ENCODE measurements at places on chromosomes 13 and 19.

GRCh38 chr19:7658219-7658686 lies 10.6 kb upstream of the RETN start:
- no peak for DNase-seq

- DNase-seq = no peak
Observed at GRCh38 chr19:47330466-47330869, 1.5 kb upstream of the C5AR2 start.

DNA sequence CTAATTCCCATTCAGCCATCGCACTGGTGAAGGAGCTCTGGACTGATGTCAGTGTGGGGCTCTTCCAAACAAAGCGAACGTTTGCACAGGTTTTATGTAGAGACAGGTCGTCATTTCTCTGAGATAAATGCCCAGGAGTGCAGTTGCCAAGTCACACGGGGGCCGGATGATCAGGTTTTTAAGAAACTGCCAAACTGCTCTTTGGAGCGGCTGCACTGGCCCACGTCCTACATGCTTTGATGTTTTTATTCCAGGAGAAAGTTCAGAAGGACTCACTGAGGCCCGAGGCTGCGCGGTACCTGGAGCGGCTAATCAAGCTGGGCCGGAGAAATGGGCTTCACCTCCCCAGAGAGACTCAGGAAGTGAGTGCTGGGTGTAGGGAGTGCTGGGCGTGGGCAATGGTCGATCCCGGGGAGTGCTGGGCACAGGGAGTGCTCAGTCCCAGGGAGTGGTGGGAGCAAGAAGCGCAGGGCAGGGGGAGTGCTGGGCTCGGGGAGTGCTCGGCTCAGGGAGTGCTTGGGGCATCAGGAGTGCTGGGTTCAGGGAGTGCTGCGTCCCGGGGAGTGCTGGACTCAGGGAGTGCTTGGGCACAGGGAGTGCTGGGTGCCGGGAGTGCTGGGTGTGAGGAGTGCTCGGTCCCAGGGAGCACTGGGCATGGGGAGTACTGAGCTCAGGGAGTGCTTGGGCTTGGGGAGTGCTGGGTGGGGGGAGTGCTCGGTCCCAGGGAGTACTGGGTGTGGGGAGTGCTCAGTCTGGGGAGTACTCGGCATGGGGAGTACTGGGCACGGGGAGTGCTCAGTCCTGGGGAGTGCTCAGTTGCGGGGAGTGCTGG lies 10.7 kb downstream of the THOP1 start:
- DNase-seq = no peak

- no peak for DNase-seq
Observed at GRCh38 chr19:40422748-40423566, 2.8 kb downstream of the SERTAD1 start.

- DNase-seq = no peak
Observed at GRCh38 chr19:58261968-58262921, 16.5 kb upstream of the ZNF8 start.

DNA sequence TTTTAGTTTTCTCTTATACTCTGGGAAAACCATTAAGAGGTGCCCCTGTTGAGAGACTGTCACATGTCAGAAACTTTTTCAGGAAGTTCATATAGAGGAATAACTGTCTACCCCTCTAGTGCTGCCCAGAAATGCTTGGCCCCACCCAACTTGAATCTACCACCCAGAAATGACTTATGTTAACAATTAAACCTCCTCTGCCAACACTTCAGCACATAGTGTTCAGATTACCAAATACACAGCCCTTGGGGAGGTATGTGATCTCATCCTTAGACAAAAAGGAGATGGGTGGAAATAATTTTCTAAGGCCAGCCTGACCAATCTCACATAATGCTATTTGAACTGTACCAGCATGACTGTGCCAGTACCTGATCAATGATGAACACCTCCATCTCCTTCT lies 35.6 kb downstream of the CCDC169 start:
- DNase-seq = no peak

- no peak for DNase-seq
Observed at GRCh38 chr13:51063909-51064308, 47.2 kb downstream of the C13orf42 start.

GRCh38 chr13:40141859-40142555 lies 486.5 kb downstream of the COG6 start:
- no peak for DNase-seq

DNA sequence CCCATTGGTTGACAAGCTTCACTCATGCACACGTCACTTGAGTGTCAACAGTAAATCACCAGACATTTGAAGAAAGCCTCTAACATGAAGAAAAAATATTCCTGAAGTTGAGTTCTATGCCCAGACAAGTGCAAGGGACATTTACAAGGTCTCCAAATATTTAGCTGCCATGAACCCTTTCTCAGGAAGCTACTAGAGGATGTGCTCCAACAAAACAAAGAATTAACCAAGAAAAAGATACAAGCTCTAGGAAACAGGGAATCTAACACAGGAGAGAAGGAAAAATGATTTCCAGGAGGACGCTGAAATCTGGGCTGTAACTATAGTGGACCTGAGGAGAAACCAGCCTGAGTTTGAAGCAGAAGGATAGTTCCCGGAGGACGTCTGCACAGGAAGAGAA lies 45.7 kb upstream of the KATNAL1 start:
- no peak for DNase-seq

DNA sequence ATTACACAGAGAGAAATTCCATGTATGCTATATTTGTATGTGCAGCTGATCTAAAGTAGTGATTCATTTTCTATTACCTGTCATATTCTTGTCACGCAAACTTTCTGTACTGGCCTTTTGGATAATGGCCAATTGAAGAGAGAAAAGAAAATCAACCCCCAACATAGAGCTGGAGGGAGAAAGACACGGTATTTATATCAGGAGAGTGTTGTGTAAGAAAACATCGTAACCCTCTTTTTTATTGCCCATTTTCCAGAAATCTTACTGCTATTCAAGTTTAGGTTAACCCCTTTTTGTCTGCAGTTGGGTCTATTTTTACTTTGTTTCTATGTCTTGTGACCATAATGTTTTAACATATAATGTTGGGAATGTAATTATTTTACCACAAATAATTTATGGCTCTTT lies 27.9 kb downstream of the DGKH start:
- DNase-seq = no peak

DNA sequence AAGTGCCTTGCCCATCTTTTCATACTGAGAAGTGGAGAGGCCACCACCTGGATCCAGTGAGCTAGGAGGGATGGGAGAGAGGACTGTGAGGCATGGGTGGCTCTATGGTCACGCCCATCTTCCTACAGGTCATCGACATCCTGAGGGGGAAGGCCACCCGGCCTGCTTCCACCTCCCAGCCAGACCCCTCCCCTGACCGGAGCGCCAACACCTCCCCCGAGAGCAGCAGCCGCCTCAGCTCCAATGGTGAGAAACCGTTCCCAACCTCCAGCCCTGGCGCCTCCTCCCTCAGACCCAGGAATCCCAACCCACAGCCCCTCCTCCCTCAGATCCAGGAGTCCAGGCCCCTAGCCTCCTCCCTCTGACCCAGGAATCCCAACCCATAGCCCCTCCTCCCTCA lies 10.1 kb downstream of the BCL3 start:
- DNase-seq = no peak

- DNase-seq = no peak
Observed at GRCh38 chr13:30829145-30829832, 76.8 kb upstream of the MEDAG start.

- no peak for DNase-seq
Observed at GRCh38 chr19:294341-294945, 3.2 kb upstream of the PLPP2 start.

DNA sequence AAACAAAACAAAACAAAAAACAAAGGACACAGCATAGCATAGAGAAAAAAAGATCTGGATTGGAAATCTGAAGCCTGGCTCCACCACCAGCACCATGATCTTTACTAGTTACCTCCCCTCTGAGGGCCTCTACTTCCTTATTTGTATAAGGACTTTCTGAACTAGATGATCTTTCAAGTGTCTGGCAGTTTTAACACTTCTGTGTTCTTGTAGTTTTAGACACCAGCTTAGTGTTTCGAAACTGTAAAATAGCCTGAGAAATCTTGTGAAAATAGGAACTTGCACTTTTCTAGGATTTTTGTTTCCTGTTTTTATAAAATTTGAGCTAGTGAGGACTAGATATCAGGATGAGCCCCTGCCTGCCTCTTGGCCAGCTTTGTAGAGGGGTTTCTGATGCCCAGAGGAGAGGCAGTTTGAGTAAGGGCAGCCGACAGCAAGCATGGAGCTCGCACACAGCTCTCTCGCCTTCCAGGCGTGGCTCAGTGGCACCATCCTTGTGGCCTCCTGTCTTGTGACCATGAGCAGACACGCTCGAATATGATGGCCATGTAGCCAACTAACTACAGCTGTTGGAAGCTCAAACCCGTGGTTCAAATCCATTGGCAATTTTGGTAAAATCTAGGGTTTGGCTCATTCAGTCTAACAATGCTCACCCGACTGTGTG lies 319.0 kb downstream of the KCNRG start:
- no peak for DNase-seq

DNA sequence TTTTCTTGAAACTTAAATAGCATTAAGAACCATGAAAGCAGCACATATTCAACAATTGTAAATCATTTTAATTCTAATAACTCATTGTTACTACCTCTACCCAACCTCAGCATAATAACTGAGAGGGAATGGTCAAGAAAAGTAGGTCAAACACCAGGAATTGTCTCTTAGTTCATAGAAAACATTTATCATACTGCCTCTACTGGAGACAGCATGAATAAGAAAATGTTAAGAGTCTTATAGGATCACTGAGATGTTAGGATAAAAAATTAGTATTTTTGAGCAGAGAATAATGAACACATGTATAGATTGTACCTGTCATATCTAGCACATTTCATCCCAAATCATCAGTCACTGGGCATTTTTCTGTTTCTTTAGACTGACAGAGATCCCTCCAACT lies 515.3 kb downstream of the PCDH9 start:
- DNase-seq = no peak

- no peak for DNase-seq
Observed at GRCh38 chr13:25463496-25463895, 91.7 kb downstream of the ATP8A2 start.

DNA sequence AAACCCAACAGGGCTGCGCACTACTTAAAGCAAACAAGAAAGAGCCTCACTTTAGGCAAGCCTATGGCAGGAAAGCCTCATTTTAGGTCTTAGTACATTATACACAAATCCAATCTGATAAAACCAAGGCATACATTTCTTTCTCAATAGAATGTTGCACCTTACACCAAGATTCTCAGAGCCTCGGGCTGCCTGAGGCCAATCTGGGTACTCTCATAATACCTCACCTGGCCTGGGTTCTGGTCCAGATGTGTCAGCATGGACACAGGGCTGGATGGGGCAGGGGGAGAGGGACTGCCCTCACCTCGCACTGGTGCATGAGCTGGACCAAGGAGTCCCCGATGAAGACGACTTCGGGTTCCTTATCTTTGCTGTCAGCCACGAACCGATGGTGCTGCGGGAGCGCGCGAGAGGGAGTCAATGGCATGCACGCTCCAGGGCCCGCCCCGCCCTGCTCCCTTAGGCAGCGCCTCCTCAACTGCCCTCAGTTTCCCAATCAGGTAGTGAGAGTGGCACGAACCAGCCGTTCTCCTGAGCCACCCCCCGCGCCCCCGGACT lies at the start of gene PRR19:
PRR19 (plus strand) TSS at position 487 of the 558 bp plus-strand sequence. CDS start 7,453 bp downstream, outside the sequence.
- no peak for DNase-seq

- DNase-seq = no peak
Observed at GRCh38 chr19:940591-941291, 14.9 kb downstream of the ARID3A start.

DNA sequence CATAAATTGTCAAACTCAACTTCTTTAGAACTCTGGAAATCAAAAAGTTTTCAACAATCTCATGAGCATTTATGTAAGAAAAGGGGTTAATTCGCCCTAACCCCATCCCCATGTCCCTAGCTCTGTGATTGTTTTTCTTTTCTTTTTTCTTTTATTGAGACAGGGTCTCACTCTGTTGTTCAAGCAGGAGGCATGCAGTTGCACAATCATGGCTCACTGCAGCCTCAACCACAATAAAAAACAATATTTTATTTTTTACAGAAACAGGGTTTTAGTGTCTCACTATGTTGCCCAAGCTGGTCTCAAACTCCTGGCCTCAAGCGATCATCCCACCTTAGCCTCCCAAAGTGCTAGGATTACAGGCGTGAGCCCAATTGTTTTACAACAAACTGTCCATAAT lies 16.7 kb downstream of the VWA8 start:
- no peak for DNase-seq

GRCh38 chr13:37788346-37788745 lies 81.2 kb downstream of the TRPC4 start:
- DNase-seq = no peak

DNA sequence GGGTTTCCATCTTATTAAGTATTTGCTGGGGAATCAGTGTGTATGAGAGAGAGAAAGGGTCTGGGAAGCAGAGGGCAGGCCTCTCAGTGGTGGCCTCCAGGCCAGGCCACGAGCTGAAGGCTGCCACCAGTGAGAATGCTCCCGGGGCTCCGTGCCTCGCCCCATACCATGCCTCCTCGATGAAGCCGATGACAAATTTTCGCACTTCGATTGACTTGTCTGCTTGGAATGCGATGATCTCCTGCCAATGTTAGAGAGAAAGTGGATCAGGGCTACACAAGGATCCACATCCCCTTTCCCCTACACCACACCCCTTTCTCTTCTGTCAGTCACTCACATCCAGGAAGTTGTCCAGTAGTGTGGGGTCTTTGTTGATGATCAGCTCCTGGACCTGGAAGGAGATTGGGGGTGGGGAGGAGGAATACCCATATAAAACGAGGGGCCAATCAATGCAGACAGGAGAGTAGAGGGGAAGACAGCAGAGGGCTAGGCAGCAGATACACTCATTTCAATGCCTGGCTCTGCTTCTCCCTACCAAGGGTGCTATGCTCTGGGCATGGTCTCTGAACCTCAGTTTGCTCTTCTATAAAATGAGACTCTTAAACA lies 10.7 kb downstream of the SYMPK start:
- DNase-seq = no peak

DNA sequence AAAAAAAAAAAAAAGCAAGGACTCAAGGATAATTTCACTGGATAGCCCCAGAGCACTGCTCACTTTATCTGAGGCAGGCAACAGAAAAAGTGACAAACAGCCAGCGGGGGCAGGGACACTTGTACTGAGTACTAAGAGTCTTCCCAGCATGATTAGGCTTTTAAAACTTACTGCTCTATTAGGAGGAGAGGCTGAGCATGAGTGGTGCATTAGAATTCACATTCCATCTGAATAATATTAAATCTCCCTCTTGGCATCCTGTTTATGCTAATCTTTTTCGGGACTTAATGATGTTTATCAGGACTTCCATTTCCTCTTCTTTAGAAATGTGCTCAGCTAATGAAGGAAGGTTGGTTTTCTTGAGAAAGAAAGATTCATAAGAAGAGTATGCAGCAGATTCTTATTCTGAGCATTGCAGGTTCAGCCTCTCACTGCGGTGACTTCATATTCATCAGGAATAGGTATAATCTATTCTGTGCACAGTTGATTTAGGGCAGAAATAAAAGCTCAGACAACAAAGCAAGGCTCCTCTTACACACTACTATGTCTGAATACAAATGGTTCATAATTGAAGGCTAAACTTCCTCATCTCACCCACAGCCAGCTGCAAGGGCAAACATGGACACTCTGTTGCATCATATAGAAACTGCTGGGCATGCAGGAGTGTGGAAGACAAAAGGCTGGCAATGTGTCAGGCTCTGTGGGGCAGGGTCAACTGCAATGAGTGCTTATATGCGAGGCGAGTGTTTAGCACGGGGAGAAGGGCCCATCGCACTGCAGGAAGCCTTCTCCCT lies 107.0 kb downstream of the KL start:
- no peak for DNase-seq

GRCh38 chr19:7346488-7346971 lies 2.2 kb upstream of the ARHGEF18 start:
- no peak for DNase-seq

- DNase-seq = no peak
Observed at GRCh38 chr13:45950386-45951000, 98.9 kb upstream of the SIAH3 start.

GRCh38 chr19:31389874-31390273 lies 40.6 kb upstream of the TSHZ3 start:
- no peak for DNase-seq

Data from amniotic stem cell (primary cell).